ENCODE measurements at places on chromosomes 7 and 10.

- DNase-seq = peak; percentile 9
Measured at GRCh38 chr10:69716711-69717560, 84.8 kb upstream of the COL13A1 start.

DNA sequence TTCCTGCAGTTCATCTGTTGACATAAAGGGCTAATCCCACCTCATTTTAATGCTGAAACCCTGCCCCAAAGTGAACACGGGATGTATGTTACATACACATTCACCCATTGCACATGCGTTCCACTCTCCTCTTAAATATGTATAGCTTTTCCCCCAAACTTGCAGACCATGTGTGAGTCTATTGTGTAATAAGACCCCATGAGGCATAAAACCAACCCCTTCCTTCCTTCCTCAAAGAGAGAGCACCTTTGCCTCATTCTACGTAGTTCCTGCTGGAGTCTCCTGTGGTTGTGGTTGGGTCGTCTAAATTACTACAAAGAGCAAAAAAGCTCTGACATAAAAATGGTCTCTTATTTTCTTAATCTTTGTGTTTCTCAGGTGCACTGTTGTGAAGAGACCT, 345.7 kb upstream of the KLF6 start:
- no peak for DNase-seq

DNA sequence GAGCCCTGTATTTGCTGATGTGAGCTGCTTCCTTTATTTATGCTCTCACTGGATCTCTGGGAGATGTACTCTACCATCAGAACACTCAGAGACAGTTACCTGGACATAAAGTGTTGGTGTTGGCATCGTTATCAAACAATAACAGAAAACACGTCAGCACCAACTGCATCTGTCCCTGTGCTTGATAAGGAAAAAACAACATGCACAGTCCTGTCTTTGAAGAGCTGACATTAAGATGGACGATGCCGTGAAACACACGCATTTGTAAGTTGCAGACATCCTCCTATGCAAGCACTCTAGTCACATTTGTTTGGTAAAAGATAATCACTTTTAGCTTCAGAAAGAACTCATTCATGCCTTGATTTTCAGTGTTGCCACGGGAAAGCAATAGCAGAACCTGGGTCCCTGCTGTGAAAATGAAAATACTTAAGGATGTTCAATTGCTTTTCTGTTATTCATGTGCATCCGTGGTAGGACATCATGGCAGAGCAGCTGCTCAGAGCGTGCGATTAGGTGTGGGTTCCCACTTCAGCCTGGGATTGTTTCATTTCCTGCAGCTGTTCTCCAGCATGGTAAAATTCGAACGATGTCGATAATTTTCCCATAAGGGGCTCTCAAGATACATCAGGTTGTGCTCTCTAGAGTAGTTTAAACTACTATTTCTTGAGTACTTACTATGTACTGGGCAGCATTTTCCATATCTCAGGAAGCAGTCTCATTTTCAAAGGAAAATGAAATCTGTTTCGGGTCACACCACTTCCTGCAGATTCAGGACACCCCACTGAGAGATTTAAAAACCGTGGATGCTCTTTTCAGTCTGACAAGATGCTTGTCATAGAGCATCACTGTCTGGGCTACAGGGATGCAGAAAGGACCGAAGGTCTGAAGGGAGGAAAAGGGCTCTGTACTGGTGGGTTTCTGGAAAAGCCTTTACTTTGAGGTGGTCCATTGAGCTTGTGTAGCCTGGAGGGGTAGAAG, 248.7 kb downstream of the CAMK1D start:
- no peak for DNase-seq

DNA sequence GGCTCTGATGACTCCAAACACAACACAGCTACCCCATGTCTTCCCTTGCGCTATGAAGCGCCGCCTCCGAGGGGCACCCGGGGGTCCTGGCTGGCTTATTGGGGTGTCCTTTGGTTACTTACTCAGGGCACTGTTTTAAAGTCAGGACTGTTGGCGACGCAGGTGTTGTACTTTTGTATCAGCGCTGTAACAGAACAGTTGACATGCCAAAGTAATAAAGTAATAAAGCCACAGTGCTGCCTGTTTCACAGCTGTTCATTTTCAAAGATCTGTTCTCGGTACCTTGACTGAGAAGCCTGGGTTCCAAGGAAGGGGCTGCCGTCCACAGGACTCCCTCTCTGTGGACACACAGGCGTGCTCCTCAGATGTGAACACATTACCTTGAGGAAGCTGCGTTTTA, 64.1 kb downstream of the WDR37 start:
- DNase-seq = no peak

DNA sequence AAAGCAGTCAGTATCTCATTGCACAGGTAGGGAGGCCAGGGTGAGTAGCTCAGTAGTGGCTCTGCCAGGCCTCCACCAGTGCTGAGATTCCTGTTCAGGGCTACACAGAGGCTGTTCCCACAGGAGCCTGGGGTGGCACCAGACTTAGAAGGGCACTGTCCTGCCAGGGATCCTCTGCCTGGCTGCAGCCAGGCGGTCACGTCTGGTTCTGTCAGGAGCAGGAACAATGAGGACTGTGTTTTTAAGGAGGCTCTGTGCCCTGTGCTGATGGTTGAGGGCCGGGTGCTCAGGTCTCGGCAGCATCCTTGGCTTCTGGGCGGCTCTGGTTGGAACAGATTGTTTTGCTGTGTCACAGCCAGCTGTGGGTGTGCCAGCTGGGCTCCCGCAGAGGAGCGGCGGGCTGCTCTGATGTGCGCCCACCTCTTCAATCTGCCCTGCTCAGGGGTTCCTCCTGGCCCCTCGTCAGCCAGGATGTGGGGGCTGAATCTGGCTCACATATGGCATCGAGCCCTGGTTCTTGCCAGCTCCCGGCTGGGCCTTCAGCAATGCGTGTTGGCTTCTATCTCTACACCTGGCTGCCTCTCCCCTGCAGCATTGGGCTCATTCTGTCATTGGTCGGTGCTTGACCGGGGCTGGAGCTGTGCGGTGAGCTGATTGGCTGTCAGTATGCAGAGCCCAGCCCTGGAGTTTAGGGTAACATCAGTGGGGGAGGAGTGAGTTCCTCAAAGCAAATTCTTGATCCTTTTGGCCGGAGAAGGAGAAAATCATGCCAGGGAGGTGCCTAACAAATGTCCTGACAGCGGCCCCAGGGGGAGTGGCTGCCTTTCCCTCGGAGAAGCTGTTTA, 41.2 kb downstream of the TACR2 start:
- peak; percentile 67 for DNase-seq

DNA sequence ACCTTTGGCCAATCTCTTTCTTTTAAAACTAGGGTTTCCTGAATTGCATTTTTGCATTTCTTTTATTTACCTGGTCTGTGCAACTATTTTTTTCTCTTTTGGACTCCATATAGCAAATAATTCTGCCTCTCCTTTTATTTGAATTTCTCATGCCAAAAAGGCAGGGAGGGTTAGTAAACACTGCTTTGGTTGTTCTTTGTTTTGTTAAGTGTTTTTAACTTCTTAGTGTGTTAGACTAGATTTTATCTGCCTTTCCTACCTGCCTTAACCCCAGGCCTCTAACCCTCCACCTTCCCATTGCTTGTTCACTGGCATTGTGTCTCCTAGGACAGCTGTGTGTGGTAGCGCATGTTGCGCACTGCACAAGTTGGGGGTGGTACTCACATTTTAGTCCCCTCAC, 18.1 kb downstream of the ZMIZ1 start:
- no peak for DNase-seq

DNA sequence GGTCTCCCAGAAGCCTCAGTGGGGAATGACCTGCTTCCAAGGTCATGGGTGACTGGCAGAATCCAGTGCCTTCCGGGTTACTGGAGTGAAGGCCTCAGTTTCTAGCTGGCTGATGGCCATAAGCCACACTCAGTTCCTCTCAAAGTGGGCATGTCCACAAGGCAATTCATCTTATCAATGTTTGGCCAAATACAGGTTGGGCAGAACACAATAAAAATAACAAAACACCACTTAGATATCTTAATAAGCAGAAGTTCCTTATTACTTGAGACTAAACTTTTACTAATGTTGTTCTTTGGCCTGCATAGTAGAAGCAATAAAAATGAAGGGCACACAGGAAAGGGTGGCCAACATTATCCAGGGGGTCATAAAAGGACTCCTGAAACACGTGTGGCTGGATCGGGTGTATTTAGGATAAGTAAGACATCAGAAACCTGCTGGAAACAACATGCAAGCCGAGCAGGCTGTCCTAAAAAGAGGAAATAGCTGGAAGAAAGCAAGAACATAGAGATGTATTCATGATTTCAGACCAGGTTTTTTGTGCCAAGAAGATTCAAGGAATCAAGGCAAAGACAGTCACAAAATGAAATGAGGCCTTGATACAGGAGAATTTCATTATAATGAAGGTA, 19.6 kb upstream of the AKR1C2 start:
- no peak for DNase-seq

- peak; percentile 23 for DNase-seq
Measured at GRCh38 chr7:140656548-140657515, 15.9 kb upstream of the ADCK2 start.

GRCh38 chr10:35874311-35875015, 232.4 kb upstream of the FZD8 start:
- DNase-seq = no peak

GRCh38 chr10:108735380-108735779, 1187.9 kb downstream of the XPNPEP1 start:
- DNase-seq = no peak

DNA sequence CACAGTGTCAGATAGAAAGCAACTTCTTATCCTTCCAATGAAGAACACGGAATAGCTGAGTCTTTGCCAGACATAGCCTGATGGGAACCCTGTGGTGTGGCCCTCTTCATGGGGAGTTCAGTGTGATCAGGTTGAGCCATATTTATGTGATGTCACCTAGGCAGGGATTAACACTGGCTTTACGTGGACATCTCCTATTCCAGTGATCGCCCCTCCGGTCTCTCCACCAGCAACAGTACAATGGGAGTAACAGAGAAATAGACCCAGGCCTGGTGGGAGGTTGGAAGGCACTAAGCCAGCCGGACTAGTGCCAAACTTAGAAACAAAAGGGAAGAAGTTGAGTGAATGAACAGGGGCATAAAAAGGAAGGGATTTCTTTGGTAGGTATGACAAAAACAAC, 358.1 kb downstream of the PRPF18 start:
- DNase-seq = no peak

DNA sequence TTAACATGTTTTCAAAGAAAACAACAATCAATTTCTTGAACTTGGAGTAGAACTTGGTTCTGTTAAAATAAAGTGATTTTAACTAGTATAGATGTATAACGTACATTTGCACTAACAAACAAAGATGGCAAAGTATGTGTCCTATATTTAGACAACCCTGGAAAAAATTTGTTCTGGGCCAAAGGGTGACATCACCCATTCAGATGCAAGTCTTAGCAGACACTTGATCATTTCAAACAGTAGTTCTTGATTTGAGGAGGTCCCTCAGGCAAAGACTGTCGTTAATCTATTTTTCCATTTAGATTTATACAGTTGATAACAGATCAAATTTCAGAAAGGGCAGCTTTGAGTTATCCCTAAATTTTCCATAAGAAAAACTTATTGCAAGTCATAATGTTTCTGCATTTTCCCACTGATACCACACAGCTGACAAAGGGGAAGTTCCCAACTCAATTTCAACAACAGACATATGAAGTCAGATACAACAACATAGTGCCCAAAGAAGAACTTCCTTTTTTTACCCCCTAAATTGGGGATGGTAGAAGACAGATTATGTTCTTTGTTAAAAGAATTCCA, 5.2 kb downstream of the NMT2 start:
- DNase-seq = no peak

Measured in anterior cingulate cortex (tissue), 58 donors.